ENCODE measurements at places on chromosomes 2 and 18.

DNA sequence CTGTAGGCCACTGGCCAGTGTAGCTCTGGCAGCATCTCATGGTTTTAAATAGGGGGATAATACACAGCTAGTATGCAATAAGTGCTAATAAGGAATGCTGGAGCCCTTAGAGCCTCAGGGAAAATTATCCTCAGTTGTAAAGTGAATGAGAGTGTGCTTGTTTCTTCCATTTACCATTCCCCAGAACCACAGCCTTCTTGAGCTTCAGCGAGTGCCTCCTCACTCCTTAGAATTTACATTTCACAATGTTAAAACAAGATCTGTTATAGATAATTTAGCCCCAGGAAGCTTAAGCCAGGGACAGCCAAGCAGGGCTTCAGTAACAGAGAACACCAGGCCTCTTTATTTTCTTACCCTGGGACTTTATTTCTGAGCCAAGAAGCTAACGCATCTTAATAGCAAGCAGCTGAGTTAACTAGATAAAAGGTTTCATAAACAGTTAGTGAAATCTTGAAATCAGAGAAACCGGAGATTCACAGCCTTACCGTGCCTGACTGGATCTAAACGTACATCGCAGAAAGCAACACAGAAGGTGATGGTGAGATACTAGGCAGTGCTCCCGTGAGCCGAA lies 535.2 kb downstream of the TDRD15 start:
- DNase-seq: no peak

DNA sequence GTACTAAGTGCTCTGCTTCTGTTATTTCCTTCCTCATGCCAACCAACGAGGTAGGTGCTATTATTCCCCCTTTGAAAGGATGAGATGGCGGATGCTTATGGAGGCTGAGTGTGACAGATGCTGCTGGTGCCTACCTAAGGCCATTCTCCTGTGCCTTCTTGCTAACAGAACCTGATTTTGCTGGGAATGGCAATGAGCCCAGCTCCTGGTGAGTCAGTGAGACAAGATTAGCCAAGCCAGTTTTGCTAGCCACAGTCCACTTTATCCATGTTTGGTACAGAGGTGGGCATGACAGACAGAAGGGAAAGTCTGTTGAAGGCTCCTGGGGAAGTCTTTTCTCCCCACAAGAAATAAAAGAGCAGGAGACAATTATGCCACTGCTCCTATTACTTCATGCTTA lies 43.7 kb upstream of the TMEM163 start:
- DNase-seq: no peak

- no peak for DNase-seq
Measured at GRCh38 chr2:111134055-111134454, 13.3 kb downstream of the BCL2L11 start.

- DNase-seq: peak; percentile 37
Measured at GRCh38 chr2:88600038-88600465, 27.2 kb downstream of the EIF2AK3 start.

DNA sequence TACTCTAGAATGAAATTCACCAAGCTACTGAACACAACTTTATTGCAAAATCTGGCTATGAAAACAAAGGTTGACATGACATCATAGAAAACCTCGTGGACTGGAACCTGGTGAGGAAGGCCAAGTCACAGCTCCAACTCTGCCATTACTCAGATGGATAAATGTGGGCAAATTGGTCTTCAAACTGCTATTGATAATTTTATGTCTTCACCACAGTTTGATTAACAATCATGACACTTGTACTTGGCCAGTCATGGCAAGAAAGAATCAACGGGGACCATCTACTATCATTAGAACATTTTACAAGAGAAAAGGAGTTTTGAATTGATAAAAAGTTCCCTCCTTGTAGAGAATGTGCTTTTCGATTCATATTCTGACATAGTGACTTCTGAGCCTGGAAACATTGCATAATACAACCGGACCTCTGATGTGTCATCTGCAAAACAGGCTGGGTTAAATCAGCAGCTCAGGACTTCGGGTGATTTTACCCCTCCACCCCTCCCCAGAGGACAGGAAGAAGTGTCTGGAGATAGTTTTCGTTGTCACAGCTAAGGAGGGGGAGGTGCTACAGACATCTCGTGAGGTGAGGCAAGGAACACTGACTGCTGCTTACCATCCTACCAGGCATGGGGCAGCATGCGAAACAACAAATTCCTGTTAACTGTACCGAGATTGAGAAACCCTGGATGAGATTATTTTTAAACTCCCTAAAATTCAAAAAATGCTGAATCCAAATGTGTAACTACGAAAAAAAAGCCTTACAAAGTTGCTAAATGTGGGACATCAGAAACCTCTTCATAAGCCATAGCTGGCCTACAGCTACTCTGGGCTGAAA lies 8.4 kb downstream of the L3MBTL4 start:
- DNase-seq: no peak

GRCh38 chr2:158663796-158664195 lies 131.3 kb upstream of the DAPL1 start:
- no peak for DNase-seq

DNA sequence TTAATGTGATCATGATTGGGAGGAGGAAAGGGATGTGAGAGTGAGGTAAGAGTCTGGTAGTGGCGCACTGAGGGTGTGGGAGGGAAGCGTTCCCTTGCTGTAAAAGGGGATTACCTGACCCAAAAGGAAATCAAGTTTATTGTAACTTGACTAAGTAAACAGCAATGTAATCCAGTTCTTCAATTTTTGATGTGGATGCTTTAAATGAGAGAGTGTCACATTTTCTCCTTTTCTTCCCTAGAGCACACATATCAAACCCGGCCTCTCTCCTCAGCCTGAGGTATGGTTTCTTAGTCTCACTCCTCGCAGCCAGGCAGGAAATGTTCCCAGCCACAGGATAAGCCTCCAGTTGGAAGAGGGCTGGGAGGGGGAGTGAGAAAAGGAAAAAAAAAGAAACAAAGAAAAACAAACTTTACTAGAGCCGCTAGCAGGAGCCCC lies 688 bp upstream of the ARHGAP28 start:
- DNase-seq: no peak

GRCh38 chr18:35282353-35282752 lies 7.7 kb downstream of the ZSCAN30 start:
- DNase-seq: no peak

DNA sequence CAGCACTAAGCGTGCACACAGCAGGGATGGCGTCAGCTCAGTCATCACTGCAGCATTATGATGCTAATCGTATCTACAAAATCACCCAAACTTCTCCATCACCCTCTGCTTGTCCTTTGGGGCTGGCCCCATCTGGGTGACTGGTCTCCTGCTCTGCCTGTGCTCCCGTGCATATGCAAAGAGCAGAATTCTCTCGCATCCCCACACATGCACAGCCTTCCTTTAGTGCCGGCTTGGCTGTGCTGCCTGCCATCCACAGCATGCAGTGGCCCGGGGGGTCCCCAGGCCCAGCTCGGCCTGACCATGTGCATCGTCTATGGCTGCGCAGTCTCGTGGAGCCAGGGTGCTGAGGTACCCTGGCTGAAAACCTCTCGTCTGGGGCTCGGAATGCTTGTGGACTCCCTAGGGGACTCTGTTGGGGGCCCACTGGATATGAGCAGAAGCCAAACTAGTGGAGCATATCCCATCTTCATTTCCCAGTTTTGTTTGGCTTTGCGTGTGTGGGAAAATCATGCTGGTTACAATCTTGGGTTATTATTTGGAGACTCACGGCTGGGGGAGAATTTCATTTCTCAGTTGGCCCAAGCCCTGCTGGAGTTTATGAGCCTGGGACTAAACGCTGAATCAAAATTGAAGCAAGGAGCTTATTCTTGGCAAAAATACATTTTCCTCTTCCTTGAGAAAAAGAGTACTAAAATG lies 70.9 kb upstream of the HS6ST1 start:
- no peak for DNase-seq

DNA sequence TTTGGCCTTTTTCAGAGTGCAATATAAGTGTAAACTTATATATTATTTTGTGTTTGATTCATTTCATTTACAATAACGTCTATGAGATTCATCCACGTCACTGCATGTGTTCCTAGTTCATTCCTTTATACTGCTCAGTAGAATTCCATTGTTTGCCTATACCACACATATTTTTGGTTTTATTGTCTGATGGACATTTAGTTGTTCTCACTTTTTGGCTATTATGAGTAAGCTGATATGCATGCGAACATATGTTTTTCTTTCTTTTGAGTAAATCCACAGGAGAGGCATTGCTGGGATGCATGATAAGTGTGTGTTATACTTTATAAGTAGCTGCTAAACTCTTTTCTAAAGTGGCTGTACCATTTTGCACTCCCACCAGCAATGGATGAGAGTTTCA lies 314.8 kb upstream of the HS6ST1 start:
- no peak for DNase-seq

GRCh38 chr2:191018643-191019119 lies 4.7 kb upstream of the STAT1 start:
- DNase-seq: no peak

DNA sequence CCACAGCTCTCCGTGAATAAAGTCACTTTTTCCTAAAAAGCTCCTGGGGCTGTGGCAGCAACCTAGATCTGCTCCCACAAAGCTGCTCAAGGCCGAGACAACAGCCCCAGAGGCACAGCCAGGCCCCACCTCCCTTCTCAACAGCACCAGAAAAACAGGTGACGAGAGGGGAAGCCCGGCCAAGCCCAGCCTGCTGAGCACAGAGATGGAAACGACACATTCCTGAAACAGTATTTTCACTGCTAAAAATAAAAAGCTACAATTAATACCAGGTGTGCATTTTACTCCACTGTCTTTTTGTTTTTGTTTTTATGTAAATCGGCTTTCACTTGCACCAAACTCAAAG lies 199.3 kb downstream of the HDAC4 start:
- DNase-seq: no peak

GRCh38 chr2:78290581-78291214 lies 734.8 kb upstream of the REG3G start:
- DNase-seq: no peak

GRCh38 chr2:129061069-129061768 lies 742.6 kb upstream of the HS6ST1 start:
- DNase-seq: no peak

GRCh38 chr2:11012131-11012693 lies 100.5 kb downstream of the KCNF1 start:
- no peak for DNase-seq

GRCh38 chr2:174683392-174683759 lies 80.9 kb downstream of the CHRNA1 start:
- DNase-seq: no peak

DNA sequence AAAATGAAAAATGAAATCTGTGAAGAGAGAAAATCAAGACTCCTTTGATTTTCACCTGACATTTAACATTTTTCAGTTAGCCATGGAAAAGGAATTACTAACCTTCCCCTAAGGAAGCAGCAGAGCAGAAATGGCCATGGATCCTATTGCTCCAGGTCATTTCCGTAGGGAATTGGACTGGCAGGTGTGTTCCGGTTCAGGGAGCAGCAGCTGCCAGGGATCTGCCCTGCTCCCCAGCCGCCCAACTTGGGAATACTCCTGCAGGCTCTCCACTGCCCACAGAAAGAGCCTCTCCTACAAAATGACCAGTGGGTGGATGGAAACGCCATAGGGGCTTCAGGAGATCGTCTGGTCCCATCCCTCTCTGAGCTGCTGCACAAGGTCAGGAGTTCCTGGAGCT lies 86.0 kb upstream of the MAPK4 start:
- DNase-seq: no peak

GRCh38 chr18:57475408-57475807 lies 40.2 kb downstream of the ONECUT2 start:
- no peak for DNase-seq

- no peak for DNase-seq
Measured at GRCh38 chr2:213150315-213151097, 906 bp downstream of the IKZF2 start.

DNA sequence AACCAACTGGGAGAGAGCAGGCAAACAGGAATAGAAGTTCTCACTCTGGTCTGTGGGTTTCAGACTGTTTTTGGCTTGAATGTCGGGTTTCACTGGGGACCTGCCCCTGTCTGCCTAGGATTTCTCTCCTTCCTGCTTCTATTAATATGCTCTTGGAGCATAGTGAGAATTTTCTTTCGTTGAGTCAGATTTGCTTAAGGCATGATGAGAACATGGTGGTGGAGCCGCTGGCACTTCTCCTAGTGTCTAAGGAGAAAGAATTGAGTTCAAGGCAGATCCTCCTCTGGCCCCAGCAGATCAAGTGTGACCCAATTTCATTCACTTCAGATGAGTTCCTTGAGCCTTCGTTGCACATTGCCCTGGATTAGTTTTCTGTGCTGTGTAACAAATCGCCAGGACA lies 103.9 kb upstream of the HS6ST1 start:
- DNase-seq: no peak

- no peak for DNase-seq
Measured at GRCh38 chr2:137237055-137237454, 471.7 kb downstream of the THSD7B start.

- DNase-seq: no peak
Measured at GRCh38 chr2:11712866-11713265, 33.6 kb upstream of the LPIN1 start.

DNA sequence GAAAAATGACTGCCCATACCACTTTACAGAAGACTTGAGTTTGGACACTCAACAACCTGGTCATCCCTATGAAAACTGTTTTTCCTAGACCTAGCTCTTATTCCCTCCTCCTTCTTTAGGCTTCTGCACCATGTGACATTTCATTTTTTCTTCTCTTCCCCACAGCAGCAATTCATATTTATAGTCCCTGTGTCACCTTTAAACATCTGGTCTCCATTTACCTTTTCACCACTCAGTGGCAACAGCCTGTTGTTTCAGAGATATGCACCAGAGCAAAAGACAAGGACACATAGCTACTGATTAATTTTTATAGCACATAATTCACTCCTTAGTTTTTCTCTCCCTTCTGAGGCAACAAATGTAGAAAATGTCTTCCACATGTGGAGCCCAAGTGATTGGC lies 118.7 kb downstream of the RIT2 start:
- DNase-seq: no peak

DNA sequence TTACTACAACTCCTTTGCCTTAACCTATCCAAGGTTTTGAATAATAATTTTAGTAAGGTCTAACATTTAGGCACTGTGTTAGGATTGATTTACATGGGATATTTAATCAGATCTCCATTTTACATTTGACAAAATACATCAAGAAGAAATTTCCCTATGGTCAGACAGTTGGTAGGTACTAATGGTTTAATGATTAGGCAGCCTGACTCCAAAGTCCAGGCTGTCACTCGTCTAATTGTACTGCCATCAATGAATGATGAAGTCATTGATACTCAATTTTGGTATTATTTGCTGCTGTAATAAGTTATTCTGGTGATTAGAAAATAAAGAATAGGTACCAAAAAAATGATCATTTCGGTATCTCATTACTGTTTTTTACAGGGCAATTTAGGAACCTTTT lies 14.1 kb downstream of the BBS5 start:
- no peak for DNase-seq

GRCh38 chr2:41197781-41198180 lies 745.9 kb upstream of the SLC8A1 start:
- no peak for DNase-seq

DNA sequence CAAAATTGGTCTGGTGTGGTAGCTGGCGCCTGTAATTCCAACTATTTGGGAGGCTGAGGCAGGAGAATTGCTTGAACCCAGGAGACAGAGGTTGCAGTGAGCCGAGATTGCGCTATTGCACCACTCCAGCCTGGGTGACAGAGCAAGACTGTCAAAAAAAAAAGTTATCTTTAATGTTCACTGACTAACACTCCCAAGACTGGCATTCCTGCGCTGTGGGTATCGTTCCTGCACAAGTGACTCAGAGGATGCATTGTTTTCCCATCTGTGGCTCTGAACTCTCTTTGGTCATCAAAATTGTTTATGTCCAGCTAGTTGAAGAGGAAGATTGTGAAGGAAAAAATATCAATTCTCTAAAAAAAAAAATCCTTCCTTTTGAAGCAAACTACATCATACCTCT lies 539.0 kb downstream of the SOX11 start:
- no peak for DNase-seq

- no peak for DNase-seq
Measured at GRCh38 chr2:75594596-75594995, 33.9 kb upstream of the EVA1A start.

Data from NCI-H1048 (cell line).